ENCODE measurements at places on chromosomes 12 and 14. TPM values are rescaled to one million over a fixed set of nuclear protein-coding genes. Genes with fewer than 3 reads are reported as not detected.

Gene PIANP
- 0.28 TPM for polyA plus RNA-seq

Gene JPH4
- polyA plus RNA-seq = 0.12 TPM

Gene NANOG
- polyA plus RNA-seq = not detected

Gene P2RX7
- polyA plus RNA-seq = 1.4 TPM

Gene HOXC11
- polyA plus RNA-seq = not detected

Gene RDH5
- polyA plus RNA-seq = 42.4 TPM

Gene SOAT2
- polyA plus RNA-seq = not detected

Gene PRB2
- polyA plus RNA-seq = not detected

Gene SOS2
- 8.8 TPM for polyA plus RNA-seq

Gene KIF26A
- 5.0 TPM for polyA plus RNA-seq

Gene RAB2B
- 7.0 TPM for polyA plus RNA-seq

Gene SOCS2
- polyA plus RNA-seq = 14.0 TPM

Gene FAM90A1
- polyA plus RNA-seq = 0.19 TPM

Gene C12orf50
- 0.10 TPM for polyA plus RNA-seq

Gene GPRC5A
- polyA plus RNA-seq = 0.40 TPM

Gene AICDA
- 0.08 TPM for polyA plus RNA-seq

Gene KRT6A
- 0.03 TPM for polyA plus RNA-seq

Gene KRT77
- polyA plus RNA-seq = not detected

Gene FGD6
- 2.9 TPM for polyA plus RNA-seq
